ELF-1 (cell line): ENCODE measurements at places on chromosomes 3 and 15.

- no peak for DNase-seq
These were observed 810.9 kb downstream of the NR2F2 start for GRCh38 chr15:97141360-97141759.

GRCh38 chr15:70152070-70152480 is 54.4 kb upstream of the TLE3 start:
- DNase-seq: no peak

DNA sequence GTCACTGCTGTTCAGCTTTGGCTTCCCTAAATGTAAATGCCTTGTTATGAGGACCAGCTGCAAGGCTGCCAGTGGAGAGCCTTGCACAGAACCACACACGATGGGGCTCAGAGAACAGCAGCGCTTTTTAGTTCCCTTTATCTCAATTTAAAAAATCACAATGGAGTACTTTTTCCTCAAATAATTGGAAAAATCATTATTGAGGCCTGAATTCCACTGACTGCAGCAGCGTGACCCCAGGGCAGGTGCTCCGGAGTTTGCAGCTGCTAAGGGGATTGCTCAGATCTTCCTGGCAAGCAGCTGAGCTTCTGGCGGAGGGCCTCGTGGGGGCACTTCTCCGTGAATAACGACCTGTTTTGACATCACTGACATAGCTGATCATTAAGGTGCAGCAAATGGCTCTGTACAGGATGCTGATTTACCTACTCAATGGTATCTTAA is 245.6 kb upstream of the TRIM42 start:
- no peak for DNase-seq

DNA sequence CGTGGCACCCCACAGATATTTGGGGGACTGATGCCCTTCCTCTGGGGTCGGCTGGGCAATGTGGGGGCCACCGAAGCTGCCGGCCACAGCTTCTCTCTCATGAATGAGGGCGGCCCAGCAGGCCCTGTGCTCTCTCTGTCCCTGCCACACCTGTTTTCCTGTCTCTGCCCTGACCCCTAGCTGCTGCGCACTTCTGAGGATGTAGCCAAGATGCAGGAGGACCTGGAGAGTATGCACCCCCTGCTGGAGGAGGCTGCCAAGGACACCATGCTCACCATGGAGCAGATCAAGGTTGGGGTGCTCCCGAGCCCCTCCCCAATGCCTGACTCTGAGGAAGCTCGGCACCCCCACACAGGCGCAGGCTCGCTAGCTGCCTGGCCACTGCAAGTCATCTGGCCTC is 59.7 kb downstream of the SEMA3G start:
- peak; percentile 86 for DNase-seq

GRCh38 chr3:154247806-154248415 is 76.4 kb downstream of the DHX36 start:
- no peak for DNase-seq

- no peak for DNase-seq
These were observed 205.9 kb upstream of the HES1 start for GRCh38 chr3:193929921-193930646.

- DNase-seq: no peak
These were observed 152.1 kb upstream of the ALCAM start for GRCh38 chr3:105214590-105214989.

- no peak for DNase-seq
These were observed 102.2 kb upstream of the MANF start for GRCh38 chr3:51282931-51283330.

DNA sequence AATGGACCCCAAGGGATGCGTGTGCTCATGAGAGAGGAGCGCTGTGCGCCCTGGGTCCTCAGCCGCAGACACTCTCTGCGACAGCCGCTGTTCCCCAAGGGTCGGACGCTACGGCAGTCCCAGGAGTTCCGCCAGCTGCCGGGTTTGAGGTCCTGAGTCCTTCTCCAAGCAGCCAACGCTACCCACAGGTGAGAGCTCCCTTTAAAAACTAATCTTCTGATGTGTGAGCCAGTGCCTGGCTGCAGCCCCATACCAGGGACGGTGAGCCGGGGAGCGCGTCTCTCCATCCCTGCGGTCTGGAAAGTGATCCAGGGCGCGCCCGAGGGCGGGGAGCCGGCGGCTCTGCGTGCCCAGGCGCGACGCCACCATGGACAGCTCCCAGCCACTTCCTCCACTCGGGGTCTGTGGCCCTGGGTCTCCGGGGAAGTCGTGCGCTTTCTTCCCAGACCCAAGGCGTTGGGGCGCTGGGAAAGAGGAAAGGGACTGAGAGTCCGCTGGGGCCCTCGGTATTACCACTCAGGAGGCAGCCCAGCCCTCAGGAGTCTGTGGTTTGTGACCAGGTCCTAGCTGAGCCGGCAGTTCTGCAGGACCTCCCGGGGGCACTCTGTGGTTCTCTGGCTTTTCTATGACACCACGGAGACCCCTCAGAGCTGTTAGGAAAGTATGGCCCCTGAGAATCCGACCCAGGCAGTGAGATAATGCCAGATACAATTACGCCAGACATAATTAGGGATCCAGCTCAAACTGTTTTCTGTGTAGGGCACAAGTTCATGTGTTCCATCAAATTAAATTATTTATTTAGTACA is 1.4 kb downstream of the CEMIP start:
- DNase-seq: peak; percentile 83

DNA sequence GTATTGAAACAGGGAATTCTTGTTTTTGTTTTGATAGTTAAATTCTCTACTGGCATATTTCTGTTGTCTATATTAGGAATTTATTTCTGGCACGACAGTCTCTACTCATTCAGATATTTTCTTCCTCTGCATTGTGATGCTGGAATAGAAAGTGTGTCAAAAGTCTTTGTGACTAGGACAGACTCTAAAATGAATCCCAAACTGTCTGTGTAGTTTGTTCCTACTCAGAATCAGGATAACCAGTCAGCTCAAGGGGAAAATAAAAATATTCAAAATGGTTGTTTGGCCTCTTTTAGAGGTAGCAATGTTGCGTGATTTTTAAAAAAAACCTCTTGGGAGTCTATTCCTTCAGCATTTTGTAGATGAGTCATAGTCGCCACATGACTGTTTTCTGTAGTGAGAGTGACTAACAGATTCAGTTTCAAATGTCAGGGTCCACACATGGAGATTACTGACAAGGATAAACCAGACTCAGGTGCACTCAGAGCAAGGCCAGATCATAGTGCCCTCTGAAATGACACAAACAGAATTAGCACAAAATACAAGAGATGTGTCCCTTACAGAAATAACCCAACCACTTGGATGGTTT is 13.1 kb downstream of the SLC7A14 start:
- no peak for DNase-seq

DNA sequence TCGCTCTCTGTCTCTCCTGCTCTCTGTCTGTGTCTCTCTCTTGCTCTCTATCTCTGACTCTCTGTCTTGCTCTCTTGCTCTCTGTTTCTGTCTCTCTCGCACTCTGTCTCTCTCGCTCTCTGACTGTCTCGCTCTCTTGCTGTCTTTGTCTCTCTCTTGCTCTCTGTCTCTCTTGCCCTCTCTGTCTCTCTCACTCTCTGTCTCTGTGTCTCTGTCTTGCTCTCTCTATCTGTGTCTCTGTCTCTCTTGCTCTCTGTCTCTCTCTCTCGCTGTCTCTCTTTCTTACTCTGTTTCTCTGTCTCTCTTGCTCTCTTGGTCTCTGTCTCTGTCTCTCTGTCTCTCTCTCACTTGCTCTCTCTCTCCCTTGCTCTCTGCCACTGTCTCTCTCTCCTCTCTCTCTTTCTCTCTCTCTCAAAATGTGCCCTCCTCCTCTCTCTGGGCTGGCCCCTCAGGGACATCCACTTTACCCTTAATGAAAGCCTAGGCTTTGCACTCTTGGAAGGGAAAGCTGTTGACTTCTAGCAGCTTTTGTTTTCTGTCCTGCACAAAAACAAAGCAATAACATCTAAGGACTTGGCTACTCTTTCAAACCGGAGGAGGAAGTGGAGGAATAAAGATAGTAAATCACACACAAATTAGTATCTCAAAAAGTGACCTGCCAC is 73.9 kb upstream of the NR2E3 start:
- no peak for DNase-seq

- DNase-seq: peak; percentile 51
These were observed 130.8 kb upstream of the SLC2A2 start for GRCh38 chr3:171157286-171157685.

GRCh38 chr3:65597226-65597951 is 441.3 kb downstream of the MAGI1 start:
- peak; percentile 90 for DNase-seq

GRCh38 chr15:39584266-39584659 is 3.4 kb downstream of the THBS1 start:
- no peak for DNase-seq

- DNase-seq: no peak
These were observed 42.9 kb downstream of the EAF1 start for GRCh38 chr3:15470261-15470660.

- no peak for DNase-seq
These were observed 1.0 kb downstream of the NGRN start for GRCh38 chr15:90266485-90266884.

DNA sequence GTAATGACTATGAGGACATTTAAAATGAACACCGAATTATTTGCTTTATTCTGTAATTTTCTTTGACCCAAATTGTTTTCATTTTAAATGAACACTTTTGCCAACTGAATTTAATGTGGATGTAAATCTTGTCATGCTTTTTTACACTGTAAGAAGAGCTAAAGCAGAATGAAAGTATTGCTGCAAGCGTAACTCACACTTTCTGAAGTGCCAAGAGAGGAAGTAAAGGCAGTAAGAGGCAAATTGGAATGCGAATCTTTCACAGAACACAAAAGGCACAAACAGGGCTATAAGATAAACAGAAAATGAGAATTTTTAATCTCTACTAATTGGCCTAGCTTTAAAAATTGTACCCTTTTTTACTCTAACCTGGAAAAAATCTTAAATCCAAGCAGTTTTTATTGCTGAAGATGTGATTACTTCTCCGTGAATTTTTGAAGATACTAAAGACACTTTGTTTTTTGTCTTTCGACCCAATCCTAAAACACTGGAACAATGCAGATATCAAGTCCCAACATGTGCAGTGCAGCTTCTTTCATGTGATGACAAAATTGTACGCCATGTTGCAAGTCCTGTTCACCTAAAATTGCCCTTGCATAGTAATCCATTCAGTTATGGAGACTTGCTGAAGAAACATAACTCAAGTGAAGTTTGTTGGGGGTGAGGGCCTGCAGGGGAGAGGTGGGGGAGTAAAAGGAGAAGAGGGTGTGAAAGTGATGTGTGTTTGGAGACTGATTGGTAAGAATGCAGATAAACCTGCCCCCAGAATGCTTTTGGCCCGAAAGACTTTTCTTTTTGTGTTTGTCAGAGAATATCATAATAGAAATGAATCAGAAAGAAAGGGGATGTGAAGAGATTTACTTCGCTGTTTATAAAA is 1.4 kb downstream of the ARID3B start:
- DNase-seq: no peak

DNA sequence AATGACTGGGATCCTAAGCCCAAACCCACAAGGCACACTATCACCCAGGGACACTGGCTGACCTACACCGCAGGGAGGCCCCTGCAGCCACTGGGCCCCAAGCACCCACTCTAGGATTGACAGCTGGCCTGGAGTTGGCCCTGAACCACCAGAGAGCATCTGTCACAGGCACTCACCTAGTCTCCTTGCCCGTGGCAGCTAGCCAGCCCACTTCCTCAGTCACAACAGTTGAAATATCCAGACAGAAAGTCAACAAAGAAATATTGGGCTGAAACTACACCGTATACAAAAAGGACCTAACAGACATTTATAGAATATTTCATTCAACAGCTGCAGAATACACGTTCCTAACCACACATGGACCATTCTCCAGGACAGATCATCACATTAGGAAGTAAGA is 5.2 kb upstream of the SPINK8 start:
- no peak for DNase-seq

GRCh38 chr3:20853890-20854289 is 667.9 kb upstream of the SGO1 start:
- no peak for DNase-seq

GRCh38 chr3:108645364-108645763 is 55.8 kb downstream of the DZIP3 start:
- no peak for DNase-seq
